NB4 (cell line): ENCODE measurements at places on chromosomes 11 and 22.

- DNase-seq, result no peak
These were observed 785 bp upstream of the EFCAB6 start for GRCh38 chr22:43812890-43813289.

DNA sequence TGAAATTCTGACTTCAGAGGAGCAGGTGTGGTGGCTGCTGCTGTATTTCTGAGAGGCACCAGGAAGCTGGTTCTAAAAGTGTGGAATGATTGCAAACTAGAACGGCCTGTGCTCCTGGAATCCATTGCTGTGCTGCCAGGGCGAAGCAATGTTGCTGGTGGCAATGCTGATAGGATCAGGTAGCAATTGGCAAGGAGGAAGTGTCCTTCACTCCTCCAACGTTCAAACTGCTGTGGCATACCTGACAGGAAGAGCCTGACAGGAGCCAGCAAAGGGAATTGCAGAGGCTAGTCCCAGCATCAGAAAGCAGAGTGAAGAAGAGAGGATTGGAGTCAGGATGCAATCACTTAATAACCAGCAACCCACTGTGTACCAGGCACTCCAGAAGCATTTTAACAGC, 118.2 kb downstream of the FAR1 start:
- no peak for DNase-seq

DNA sequence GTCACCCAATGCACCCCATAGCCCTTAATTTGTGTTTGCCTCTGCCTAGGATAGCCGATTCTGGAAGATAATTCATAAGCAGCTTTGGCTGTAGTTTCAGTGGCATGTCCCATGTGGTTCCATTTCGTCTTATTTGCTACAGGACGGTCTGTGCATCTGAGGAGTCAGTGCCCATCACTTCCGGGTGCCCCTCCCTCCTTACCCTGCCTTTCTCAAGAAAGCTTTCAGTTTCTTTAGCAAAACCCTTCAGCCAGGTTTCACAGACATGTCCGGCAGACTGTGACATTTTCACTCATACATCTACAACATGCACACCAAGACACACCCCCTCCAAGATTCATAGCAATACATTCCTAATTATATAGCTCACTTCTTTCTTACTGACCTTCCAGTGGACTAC, 14.3 kb downstream of the TP53AIP1 start:
- no peak for DNase-seq

DNA sequence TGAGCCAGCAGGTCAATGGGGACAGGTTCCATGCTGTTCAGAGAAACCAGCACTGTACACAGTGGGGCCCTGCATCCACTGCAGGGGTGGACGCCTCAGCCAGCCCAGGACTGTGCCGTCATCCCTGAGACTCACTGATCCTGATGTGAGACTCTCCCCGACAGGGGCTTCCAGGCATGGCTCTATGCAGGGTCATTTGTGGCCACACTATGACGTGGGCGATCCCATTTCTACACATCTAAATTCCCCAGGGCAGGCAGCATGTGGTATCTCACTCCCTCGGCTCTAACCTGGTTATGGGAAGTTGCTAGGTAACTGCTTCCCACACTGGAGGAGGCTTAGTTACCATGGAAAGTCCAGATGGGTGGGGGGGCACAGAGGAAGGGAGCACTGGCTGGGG, 14.2 kb upstream of the FAM83F start:
- DNase-seq, result no peak
